ENCODE measurements at places on chromosomes 6 and 20.

GRCh38 chr6:106187424-106187982, 101.4 kb downstream of the PRDM1 start:
- no peak for DNase-seq

DNA sequence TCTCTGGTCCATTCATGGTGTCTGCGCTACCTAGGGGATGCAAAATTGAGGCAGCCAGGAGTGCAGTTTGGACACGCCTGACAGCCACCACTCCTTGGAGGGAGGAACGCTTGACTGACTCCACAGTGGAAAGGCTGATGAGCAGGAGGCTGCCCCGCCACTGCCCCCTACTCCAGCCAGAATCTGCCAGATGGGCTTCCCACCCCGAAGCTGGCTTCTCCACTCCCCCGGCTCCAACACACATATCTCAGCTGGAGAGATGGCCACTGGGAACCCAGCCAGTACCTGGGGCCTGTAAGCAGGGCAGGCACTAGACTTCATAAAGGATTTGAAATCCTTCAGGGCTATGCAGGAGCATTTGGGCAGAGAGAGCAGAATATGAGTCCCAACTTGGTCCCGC, 51.4 kb upstream of the BLCAP start:
- DNase-seq, result no peak

- no peak for DNase-seq
These were observed 367.9 kb downstream of the PREX1 start for GRCh38 chr20:48459722-48460395.

- no peak for DNase-seq
These were observed 624.1 kb downstream of the CD109 start for GRCh38 chr6:74320074-74320473.

- DNase-seq, result peak; percentile 94
These were observed 4.2 kb upstream of the ZBTB46 start for GRCh38 chr20:63835021-63835858.

DNA sequence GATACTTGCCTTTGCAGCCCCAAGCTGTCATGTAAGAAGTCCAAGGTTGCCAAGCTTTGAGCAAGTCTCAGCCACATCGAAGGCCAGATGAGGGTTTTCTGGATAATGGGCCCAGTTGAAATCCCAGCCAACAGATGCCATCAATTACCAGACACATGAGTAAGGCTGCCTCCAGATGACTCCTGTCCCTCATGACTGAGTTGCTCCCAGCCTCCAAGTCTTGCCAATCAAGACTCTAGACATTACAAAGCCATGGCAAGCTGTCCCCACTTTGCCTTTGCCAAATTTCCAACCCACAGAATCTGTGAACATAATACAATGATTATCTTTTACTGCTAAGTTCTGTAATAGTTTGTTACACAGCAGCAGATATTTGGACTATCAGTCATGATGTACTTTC, 76.8 kb upstream of the ARMC2 start:
- no peak for DNase-seq

DNA sequence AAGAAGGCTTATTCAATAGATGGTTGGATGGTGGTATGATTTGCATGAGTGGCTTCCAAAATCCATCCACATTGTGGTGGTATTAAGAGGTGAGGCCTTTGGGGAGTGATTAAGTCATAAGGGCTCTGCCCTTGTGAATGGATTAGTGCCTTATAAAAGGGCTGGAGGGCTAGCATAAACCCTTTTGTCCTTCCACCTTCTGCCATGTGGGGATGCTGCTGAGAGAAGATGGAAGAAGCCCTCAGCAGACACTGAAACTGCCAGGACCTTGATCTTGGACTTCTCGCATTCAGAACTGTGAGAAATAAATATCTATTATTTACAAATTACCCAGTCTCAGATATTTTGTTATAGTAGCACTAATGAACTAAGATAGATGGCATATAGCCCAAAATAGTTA, 27.8 kb upstream of the SRPK1 start:
- peak; percentile 84 for DNase-seq

DNA sequence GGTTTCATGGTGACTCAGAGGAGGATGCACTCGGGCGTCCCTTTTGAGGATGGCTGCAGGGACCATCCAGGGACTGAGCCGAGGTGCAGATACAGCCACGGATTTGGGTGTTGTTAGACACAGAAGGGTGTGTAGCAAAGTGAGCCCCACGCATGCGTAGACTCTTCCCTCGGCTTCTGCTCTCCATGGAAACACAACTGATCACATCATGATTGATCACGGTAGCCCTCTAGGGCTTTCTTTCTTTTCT, 606 bp upstream of the ULBP1 start:
- peak; percentile 58 for DNase-seq

- no peak for DNase-seq
These were observed 27.8 kb downstream of the SLC23A2 start for GRCh38 chr20:4973330-4974097.

DNA sequence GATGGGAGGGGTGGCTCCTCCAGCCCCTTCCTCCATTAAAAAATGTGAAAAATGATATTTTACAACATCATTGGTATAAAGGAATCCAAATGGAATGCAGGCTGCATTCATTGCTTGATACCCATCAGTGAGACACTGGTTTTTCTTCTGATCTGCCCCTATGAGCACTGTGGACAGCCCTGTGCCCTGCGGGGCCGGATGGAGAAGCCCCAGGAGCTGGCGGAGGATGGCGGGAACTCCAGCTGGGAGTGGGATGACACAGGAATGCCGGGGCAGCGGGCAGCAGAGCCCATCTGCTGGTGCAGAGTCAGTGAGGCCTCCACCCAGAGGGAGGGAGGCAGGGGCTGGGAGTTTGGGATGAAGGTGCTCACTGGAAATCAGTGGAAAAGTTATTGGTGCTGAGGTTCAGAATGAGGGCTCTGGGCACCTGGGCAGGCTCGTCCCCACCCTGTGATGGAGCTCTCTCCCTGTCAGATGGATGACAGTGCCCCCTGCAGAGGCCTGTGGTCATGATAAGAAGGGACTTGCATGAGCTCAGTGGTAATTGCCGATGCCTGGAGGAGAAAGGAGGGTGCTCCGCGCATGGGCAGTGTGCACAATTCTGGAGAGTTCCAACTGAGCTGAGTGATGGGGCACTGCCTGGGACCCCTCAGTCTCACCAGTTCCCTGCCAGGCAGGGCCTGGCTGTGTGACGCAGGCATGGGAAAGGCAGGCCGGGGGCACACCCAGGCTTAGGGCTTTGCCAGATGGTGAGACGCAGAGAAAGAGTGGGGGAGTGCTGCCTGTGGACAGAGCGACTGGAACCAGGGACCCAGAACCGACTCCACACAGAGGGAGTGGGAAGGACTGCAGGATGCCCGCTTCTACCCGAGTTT, 23.2 kb downstream of the CTCFL start:
- DNase-seq, result peak; percentile 60

DNA sequence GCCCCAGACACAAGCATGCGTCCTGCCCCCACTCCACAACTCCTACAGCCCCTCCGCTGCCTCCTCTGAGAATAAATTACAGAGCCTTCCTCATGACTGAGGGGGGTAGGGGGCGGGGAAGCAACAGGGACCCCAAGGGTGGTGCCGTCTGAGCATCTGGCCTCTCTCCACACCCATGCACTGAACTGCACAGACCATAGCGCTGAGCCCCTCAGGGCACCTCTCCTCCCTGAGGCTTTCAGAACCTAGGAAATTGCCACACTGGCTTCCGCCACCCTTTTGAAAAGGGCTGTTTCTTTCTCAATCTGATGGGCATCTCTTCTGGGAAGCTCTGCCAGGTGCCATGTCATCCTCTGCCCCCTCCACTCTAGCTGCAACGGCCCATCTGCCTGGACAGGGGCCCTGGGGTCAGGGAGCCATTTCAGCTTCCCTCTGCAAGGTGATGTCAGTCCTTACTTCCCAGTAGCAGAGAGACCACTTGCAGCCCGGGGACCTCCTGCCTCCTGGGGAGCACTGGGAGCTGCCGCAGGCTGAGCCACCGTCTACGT, 2.5 kb downstream of the CST7 start:
- DNase-seq, result no peak

GRCh38 chr20:53660078-53660909, 66.7 kb upstream of the ZNF217 start:
- DNase-seq, result no peak

DNA sequence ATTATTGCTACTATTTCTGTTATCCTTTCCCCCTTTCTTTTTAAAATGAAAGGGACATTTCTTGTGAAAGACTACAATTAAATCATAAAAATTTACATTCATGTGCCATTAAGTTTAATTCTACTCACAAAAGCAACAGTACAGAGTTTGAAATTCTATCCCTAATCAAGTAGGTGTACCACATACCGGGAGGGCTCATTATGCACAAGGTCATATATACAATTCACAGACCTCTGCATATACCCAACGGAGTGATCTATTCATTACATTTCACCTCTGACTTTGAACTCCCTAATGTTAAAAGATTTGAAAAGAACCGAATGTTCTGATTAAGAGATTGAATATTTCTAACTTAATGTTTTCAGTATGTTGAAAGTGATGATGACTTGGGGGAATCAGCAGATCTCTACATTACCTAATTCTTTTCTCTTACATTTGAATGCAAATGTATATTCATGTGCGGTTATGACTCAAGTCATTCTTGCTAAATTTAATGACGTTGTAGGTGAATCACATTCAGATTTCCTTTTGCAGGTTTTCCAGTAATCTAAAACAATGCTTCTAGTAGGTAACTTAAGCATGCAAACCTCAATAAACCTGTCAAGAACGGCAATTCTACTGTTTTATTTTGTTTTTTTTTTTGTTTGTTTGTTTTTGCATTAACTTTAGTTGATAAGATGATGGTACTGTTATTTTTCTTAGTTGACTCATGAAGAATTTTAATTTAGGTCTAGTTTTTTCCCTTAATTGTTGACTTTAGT, 7.3 kb downstream of the EYA4 start:
- DNase-seq, result no peak

Data from WERI-Rb-1 (cell line).